IPS DF 6.9 (cell line): ENCODE measurements at places on chromosomes 2 and 18.
A peak's percentile ranks its signal among the peaks of the same experiment; 100 is the strongest.

- DNase-seq, result no peak
- H3K27ac ChIP-seq, result no peak overlapping the region
- H3K4me1 ChIP-seq, result 0 out of 2 replicates have a peak, but pooled peaks cover 1% of the 10 kb centered on the region
- H3K4me3 ChIP-seq, result peak overlapping the region; percentile 83
- no peaks in the 10 kb centered on the region for H3K36me3 ChIP-seq
Measured at GRCh38 chr2:65129286-65129825, 550 bp downstream of the RAB1A start.

- H3K4me1 ChIP-seq, result no peaks in the 10 kb centered on the region
- H3K27ac ChIP-seq, result no peak overlapping the region
- no peak overlapping the region for H3K4me3 ChIP-seq
- no peaks in the 10 kb centered on the region for H3K27me3 ChIP-seq
Measured at GRCh38 chr2:195505701-195506100, 151.3 kb upstream of the SLC39A10 start.

GRCh38 chr2:84495539-84496146 lies 20.7 kb upstream of the DNAH6 start:
- H3K27me3 ChIP-seq, result no peaks in the 10 kb centered on the region
- H3K4me3 ChIP-seq, result no peak overlapping the region
- peak; percentile 11 for DNase-seq
- H3K4me1 ChIP-seq, result no peaks in the 10 kb centered on the region
- H3K27ac ChIP-seq, result no peak overlapping the region
- no peaks in the 10 kb centered on the region for H3K36me3 ChIP-seq

- H3K4me3 ChIP-seq, result no peak overlapping the region
- H3K27me3 ChIP-seq, result no peaks in the 10 kb centered on the region
- H3K27ac ChIP-seq, result no peak overlapping the region
- H3K4me1 ChIP-seq, result no peaks in the 10 kb centered on the region
Measured at GRCh38 chr2:237053066-237053465, 32.6 kb upstream of the COPS8 start.

GRCh38 chr2:237729681-237730475 lies 68.7 kb upstream of the RBM44 start:
- H3K27ac ChIP-seq, result no peak overlapping the region
- H3K4me3 ChIP-seq, result no peak overlapping the region
- DNase-seq, result no peak

GRCh38 chr2:124663645-124663997 lies 638.5 kb downstream of the CNTNAP5 start:
- H3K27me3 ChIP-seq, result no peaks in the 10 kb centered on the region
- no peak overlapping the region for H3K27ac ChIP-seq
- H3K4me3 ChIP-seq, result no peak overlapping the region
- no peaks in the 10 kb centered on the region for H3K4me1 ChIP-seq
- DNase-seq, result no peak

DNA sequence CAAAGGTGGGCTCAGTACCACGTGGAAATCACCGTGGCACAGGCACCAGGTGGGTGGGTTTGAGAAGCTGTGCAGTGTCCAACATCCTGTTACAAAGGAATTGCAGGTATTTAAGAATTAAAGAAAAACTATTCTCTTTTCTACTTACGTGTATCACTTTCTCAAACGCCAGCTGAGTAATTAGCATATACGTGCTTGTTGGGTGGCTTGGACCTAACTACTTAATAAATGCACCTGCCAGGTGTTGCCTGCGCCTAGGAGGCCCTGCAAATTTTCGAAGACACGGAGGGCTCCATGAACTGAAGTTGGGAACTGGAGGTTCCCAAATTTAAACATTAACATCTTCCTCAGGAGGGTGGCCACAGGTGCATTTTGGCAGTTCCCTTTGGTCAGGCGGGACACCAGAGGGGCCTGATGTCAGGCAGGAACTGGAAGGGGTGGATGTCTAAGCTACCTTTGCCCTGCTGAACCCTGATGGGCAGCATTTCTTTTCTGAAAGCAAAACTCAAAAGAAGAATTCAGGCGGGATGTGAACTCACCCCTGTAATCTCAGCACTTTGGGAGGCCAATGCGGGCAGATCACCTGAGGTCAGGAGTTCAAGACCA lies 84.8 kb downstream of the HS6ST1 start:
- H3K36me3 ChIP-seq, result no peaks in the 10 kb centered on the region
- peak overlapping the region; percentile 51; the same call in 1 of the 2 replicates for H3K4me3 ChIP-seq
- no peak for DNase-seq
- H3K27ac ChIP-seq, result no peak overlapping the region
- H3K27me3 ChIP-seq, result peaks cover 3% of the 10 kb centered on the region; the same call in 1 of the 2 replicates
- H3K4me1 ChIP-seq, result peaks cover 1% of the 10 kb centered on the region; the same call in 1 of the 2 replicates

- 0 out of 2 replicates have a peak, but pooled peaks cover 1% of the 10 kb centered on the region for H3K4me1 ChIP-seq
- H3K4me3 ChIP-seq, result no peak overlapping the region
- no peaks in the 10 kb centered on the region for H3K36me3 ChIP-seq
- H3K27me3 ChIP-seq, result no peaks in the 10 kb centered on the region
- no peak overlapping the region for H3K27ac ChIP-seq
Measured at GRCh38 chr2:37877457-37878315, 47.4 kb upstream of the RMDN2 start.

- no peak overlapping the region for H3K4me3 ChIP-seq
- no peak for DNase-seq
- no peaks in the 10 kb centered on the region for H3K4me1 ChIP-seq
- H3K27ac ChIP-seq, result no peak overlapping the region
- H3K27me3 ChIP-seq, result no peaks in the 10 kb centered on the region
Measured at GRCh38 chr18:44859751-44860439, 179.2 kb downstream of the SETBP1 start.

DNA sequence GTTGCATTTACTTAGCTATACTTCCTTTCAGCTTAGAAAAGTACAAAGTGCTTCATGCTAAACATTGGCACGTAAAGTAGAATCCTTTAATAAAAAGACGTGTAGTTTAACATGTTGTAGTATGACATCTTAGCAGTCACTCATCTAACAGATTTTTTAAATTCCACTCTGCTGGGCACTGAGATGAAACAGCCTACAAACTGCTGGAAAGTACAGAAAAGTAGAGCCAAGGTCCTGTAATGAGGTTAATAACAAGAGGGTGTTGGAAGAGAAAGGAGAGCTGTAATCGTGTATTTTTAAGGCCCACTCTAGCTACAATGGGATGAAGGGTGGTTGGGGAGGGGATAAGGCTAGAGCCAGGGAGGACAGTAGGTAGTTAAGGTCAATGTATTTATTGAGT lies 10.7 kb downstream of the CD8A start:
- no peaks in the 10 kb centered on the region for H3K36me3 ChIP-seq
- H3K4me3 ChIP-seq, result no peak overlapping the region
- H3K27ac ChIP-seq, result no peak overlapping the region
- no peak for DNase-seq
- no peaks in the 10 kb centered on the region for H3K4me1 ChIP-seq
- H3K27me3 ChIP-seq, result no peaks in the 10 kb centered on the region

DNA sequence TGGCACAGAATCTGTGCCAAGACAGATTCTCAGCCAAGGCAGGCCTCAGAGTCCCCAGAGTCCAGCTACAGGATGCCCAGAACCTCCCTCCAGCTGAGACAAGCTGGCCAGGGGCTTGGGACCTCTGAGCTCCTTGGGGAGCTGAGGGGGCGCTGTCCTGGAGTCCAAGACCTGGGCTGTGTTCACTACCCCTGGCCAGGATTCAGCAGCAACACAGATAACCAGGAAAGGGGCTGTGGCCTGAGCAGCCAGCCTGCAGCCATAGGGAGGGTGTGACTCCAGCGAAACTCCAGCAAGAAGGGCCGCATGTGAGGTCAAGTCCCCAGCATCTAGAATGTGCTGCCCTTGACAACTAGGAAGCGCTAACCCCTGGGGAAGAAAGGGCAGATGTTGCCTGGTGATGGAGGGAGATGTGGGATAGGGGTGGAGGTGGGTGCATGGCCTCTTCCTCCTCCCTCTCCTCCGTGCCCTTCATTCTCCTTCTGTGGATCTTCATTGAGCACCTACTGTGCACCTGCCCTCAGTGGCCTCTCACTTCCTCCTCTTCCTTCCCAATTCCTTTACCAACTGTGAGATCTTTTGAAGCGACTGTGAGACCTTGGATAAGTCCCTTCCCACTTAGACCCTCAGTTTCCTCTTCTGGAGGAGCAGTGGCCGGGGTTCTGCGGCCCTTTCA lies 7.7 kb upstream of the ARID5A start:
- H3K27me3 ChIP-seq, result no peaks in the 10 kb centered on the region
- H3K36me3 ChIP-seq, result no peaks in the 10 kb centered on the region
- no peak overlapping the region for H3K4me3 ChIP-seq
- no peak for DNase-seq
- H3K27ac ChIP-seq, result no peak overlapping the region

DNA sequence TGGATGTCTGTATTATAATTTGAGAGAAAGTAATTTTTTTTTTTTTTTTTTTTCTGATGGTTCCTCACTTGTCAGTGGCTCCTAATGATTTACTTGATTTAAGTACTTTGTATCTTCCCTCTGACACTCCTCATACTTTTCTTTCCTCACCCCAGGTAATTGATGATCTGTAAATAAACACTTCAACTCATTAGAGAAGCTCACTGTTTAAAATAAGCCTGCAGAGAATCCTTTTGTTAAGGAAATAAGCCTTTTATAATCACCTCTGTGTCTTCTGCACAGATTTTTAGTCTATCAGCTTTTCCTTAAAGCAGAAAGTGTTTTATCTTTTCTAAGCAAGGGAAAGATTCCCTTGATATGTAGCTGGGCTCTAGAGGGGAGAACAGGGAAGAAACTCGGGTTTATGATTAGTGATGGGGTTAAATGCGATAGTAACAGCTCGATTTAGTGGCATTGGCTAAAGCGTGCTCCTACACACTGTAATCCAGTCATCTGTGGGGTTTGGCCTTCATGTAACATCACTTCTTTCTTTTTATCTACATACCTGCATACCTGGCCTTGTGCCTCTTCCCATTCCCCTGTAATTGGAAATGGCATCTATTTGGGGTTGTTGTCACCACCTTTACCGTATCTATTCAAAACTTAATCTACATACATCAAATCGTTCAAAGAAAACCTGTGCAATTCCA lies 60.1 kb upstream of the LRRTM1 start:
- no peaks in the 10 kb centered on the region for H3K27me3 ChIP-seq
- H3K4me3 ChIP-seq, result no peak overlapping the region
- no peak for DNase-seq
- no peak overlapping the region for H3K27ac ChIP-seq
- H3K4me1 ChIP-seq, result no peaks in the 10 kb centered on the region

- H3K4me1 ChIP-seq, result no peaks in the 10 kb centered on the region; the same call in 1 of the 2 replicates
- H3K36me3 ChIP-seq, result no peaks in the 10 kb centered on the region
Measured at GRCh38 chr2:58562276-58562675, 321.2 kb upstream of the FANCL start.

DNA sequence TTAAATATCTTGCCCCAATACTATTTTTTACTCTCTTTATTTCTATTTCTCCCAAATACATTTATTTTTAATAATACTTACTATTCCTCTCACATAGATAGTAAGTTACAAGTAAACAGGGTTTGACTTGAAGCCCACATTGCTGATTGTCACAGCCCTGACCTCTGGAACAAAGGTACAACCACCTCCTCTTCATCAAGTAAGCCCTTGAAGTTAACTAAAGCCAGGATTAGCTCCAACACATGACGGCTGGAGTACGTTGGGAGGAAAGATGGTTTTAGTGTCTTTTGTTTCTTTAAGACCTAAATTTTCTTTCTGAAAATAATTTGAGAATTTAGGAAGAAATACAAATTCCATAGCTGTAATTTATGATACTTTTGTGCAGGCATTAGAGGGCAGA lies 949 bp downstream of the MYOM1 start:
- no peaks in the 10 kb centered on the region for H3K36me3 ChIP-seq
- H3K27me3 ChIP-seq, result no peaks in the 10 kb centered on the region
- DNase-seq, result no peak

GRCh38 chr2:236859908-236860307 lies 225.8 kb upstream of the COPS8 start:
- H3K27me3 ChIP-seq, result no peaks in the 10 kb centered on the region
- H3K4me3 ChIP-seq, result no peak overlapping the region
- no peak overlapping the region for H3K27ac ChIP-seq
- H3K4me1 ChIP-seq, result peaks cover 5% of the 10 kb centered on the region

- H3K27ac ChIP-seq, result peak overlapping the region; percentile 31
- no peaks in the 10 kb centered on the region for H3K36me3 ChIP-seq
Measured at GRCh38 chr2:176745543-176746200, 466.9 kb upstream of the HNRNPA3 start.

- H3K36me3 ChIP-seq, result no peaks in the 10 kb centered on the region
- no peak overlapping the region for H3K27ac ChIP-seq
- DNase-seq, result no peak
- no peaks in the 10 kb centered on the region for H3K4me1 ChIP-seq
- H3K4me3 ChIP-seq, result no peak overlapping the region
Measured at GRCh38 chr2:7984693-7985353, 697.0 kb upstream of the ID2 start.
